Effector memory CD8-positive, alpha-beta T cell (primary cell): ENCODE measurements at places on chromosomes 13 and 19.

- no peaks in the 10 kb centered on the region for H3K36me3 ChIP-seq
- no peak overlapping the region for H3K4me3 ChIP-seq
- H3K4me1 ChIP-seq = no peaks in the 10 kb centered on the region
- peaks cover 27% of the 10 kb centered on the region for H3K27me3 ChIP-seq
- no peak for DNase-seq
- H3K27ac ChIP-seq = no peak overlapping the region
These were observed 214.2 kb downstream of the DNAJC15 start for GRCh38 chr13:43237616-43238015.

DNA sequence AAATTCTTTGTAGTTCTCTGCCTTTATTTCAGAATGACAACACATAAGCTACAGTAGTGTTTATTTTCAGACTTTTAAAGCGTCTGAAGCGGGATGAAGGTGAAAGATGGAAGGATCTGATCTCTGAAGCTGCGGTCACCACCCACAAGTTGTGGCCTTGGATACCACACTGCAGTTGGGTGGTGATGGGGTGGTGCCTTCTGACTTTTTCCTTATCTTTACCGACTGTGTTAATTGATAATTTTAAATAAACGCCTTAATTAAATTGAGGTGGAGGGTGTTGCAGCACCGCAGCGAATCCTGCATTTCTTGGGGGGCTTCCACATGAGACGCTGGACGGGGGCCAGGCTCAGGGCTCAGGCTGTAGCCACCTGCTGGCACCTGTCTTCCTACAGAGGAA, 1.3 kb downstream of the TFDP1 start:
- no peak overlapping the region for H3K27ac ChIP-seq
- no peaks in the 10 kb centered on the region for H3K27me3 ChIP-seq
- peaks cover 29% of the 10 kb centered on the region for H3K4me1 ChIP-seq
- peaks cover 27% of the 10 kb centered on the region for H3K36me3 ChIP-seq

DNA sequence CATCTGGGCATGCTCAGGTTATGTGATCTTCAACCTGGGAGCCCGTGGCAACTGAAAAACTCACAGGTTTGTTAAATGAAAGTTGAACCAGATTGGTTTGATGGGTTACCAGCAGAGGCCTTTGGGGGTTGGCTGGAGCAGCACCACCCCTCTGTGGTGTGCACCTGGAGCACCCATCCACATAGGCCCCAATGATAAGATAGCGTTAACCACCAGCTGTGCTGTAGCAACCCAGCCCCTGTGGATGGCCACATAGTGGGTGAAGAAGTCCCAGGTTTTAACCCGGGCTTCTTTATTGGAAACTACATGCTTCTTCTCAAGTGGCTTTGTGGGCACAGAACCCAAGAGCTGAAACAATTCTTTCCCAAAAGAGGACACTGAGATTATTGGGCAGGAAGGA, 22.6 kb upstream of the MTIF3 start:
- H3K4me3 ChIP-seq = no peak overlapping the region
- no peak for DNase-seq
- H3K27me3 ChIP-seq = no peaks in the 10 kb centered on the region
- no peaks in the 10 kb centered on the region for H3K36me3 ChIP-seq

DNA sequence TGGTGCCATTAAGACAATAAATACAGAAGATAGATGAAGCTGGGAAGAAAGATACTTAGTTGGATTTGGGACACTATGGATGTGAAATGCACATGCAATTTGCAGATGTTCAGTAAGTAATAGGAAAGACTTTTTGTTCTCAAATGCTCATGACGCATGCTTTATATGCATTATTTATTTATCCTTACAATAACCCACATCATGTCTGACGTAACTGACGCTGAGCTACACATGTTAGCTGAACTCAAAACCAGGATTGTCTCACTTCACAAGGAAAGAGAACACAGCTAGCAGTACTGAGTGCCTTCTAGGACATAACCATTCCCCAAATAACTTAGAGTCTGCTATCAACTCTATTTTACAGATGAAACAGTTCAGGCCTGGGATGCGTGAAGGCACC, 463.4 kb downstream of the FGF9 start:
- no peak for DNase-seq
- H3K36me3 ChIP-seq = no peaks in the 10 kb centered on the region
- no peak overlapping the region for H3K4me3 ChIP-seq
- H3K4me1 ChIP-seq = no peaks in the 10 kb centered on the region
- no peak overlapping the region for H3K27ac ChIP-seq

DNA sequence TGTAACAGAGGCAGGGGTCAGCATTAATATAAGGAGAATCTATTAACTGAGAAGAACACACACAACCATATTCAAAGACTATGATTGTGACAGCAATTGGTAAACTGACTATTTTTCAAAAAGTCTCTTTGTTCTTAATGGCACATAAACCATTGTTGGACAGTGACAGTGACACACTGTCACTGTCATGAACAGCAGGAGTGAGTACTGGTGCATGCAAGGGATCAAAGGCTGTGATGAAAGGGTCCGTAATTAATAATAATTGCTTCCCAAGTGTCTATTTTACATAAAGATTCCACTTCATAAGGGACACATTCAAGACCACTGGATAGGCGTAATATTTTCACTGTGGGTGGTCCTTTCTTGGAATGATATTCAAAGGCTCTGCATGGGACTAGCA, 50.7 kb downstream of the LHFPL6 start:
- H3K4me1 ChIP-seq = no peaks in the 10 kb centered on the region
- peaks cover 6% of the 10 kb centered on the region for H3K27me3 ChIP-seq
- no peaks in the 10 kb centered on the region for H3K36me3 ChIP-seq
- no peak for DNase-seq
- H3K4me3 ChIP-seq = no peak overlapping the region
- no peak overlapping the region for H3K27ac ChIP-seq

DNA sequence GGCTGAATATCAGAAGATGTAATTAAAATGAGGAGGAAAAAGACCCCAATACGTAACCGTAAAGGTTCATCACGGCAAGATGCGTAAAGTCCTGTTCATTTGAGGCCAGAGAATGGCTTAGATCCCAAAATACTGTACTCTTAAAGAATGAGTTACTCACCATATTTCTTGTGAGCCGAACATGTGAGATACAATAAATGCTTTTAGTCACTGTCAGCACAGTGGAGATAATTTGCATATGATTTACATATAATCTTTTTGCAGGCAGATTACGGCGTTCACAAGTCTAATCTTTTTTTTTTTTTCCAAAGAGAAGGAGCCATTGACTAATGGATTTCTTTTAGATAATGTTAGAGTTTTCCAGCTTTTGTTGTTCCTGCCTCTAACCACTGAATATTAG, 28.4 kb downstream of the AMER2 start:
- no peak overlapping the region for H3K27ac ChIP-seq
- no peaks in the 10 kb centered on the region for H3K4me1 ChIP-seq
- no peak for DNase-seq
- no peak overlapping the region for H3K4me3 ChIP-seq
- H3K27me3 ChIP-seq = peaks cover 18% of the 10 kb centered on the region

GRCh38 chr13:33349288-33349985, 63.9 kb upstream of the STARD13 start:
- no peak for DNase-seq
- H3K4me1 ChIP-seq = peaks cover 4% of the 10 kb centered on the region
- H3K4me3 ChIP-seq = no peak overlapping the region
- H3K27me3 ChIP-seq = peaks cover 45% of the 10 kb centered on the region

GRCh38 chr13:24224232-24224680, 63.7 kb downstream of the SPATA13 start:
- H3K36me3 ChIP-seq = no peaks in the 10 kb centered on the region
- H3K4me3 ChIP-seq = peak overlapping the region; percentile 87
- no peaks in the 10 kb centered on the region for H3K27me3 ChIP-seq
- H3K27ac ChIP-seq = peak overlapping the region; percentile 91

- DNase-seq = no peak
- no peak overlapping the region for H3K4me3 ChIP-seq
- peaks cover 8% of the 10 kb centered on the region for H3K36me3 ChIP-seq
These were observed 37.1 kb downstream of the PCCA start for GRCh38 chr13:100125946-100126345.

- H3K27ac ChIP-seq = no peak overlapping the region
- H3K27me3 ChIP-seq = no peaks in the 10 kb centered on the region
- H3K36me3 ChIP-seq = no peaks in the 10 kb centered on the region
- H3K4me1 ChIP-seq = peaks cover 15% of the 10 kb centered on the region
- no peak overlapping the region for H3K4me3 ChIP-seq
- no peak for DNase-seq
These were observed 498.6 kb downstream of the FGF9 start for GRCh38 chr13:22169473-22169872.

DNA sequence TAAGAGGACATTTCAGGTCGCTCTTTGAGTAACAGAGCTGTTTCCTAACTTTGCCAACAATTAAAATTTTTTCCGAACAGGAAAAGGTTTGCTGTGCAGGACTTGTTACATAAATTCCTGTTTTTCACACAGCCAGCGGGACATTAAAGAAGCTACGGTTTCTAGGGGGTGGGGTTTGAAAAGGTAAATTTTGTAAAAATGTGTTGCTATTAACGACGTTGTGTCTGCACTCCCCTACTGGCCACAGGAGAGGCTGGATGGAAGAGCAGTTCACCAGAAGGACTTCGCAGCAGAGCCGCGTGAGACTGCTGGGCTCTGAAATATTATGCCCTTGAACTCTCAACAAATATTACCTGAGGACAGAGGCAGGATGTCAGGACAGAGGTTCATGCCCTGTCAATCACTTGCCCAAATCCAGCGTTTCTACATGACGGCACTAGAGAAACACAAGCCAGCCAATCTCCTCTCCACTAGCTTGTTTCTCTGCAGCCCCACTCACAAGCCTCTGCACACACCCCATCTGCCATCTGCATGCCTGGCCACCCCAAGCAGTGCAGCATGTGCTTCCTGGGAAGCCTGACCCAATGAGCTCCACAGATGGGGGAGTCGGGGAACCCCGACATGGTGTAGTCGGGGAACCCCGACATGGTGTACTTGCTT, 102.0 kb downstream of the FOXO1 start:
- H3K4me1 ChIP-seq = peaks cover 56% of the 10 kb centered on the region
- H3K27me3 ChIP-seq = no peaks in the 10 kb centered on the region
- peak overlapping the region; percentile 44 for H3K4me3 ChIP-seq

DNA sequence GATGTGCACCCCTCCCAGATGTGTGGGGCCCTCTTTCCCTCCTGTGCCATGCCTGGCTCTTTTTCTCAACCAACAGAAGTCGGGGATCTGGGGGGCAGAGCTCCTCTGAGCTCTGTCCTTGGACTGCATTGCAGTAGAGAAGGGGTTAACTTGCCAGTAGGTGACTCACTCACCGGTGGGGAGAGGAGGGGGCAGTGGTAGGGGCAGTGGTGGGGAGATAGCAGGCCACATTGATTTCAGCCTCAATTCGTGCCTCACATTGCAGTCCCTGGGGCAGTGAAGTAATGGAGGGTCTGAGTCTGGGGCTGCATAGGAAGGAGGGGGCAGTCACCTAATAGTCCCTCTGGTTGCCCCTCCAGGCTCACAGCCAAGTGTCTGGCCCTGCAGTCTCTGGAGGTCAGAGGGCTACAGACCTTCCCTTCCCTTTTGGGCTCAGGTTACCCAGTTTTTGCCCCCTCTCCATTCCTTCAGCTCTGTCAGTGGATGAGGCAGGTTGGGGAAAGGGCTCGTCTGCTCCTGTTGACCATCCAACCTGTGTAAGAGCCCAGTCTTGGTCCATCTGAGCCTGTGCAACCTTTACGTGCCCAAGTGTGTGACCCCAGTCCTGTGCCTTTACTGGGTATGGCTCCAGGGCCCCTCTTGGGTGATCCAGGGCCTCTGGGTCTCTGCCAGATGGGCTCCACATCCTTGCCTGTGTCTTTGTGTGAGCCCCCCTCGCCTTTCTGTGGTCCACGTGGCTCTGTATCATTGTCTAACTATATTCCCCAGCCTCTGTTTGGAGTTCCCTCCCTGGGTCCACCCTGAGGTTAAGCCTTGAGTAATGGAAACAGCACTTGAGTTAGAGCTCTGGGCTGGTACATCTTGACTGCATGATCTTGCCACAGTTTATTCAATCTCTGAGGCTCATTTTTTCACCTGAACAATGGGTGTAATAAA, 13.0 kb downstream of the CIC start:
- H3K4me1 ChIP-seq = peaks cover 45% of the 10 kb centered on the region
- DNase-seq = no peak
- peak overlapping the region; percentile 85 for H3K4me3 ChIP-seq
- no peak overlapping the region for H3K27ac ChIP-seq
- peaks cover 39% of the 10 kb centered on the region for H3K36me3 ChIP-seq

DNA sequence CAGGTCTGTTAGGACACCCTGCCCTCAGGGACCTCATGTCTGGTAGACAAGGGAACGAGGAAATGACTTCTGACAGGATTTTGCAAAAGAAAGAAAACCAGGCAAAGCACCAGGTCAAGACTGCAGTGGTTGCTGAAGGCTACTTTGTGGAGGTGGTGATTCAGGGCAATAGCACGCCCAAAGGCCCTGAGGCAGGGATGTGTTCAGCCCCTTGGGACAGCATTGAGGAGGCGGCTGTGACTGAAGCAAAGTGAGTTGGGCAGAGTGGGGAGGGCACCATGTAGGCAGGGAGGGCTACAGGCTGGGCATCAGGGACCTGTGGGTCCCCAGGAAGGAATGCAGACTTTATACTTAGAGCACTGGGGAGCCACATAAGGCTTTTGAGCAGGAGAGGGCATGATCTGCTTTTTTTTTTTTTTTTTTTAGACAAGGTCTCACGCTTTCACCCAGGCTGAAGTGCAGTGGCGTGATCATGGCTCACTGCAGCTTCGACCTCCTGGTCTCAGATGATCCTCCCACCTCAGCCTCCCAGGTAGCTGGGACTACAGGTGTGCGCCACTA, 10.8 kb upstream of the HOMER3 start:
- H3K4me1 ChIP-seq = no peaks in the 10 kb centered on the region
- no peak overlapping the region for H3K4me3 ChIP-seq
- peak overlapping the region; percentile 71 for H3K27ac ChIP-seq
- H3K36me3 ChIP-seq = peaks cover 3% of the 10 kb centered on the region
- no peak for DNase-seq

- peaks cover 22% of the 10 kb centered on the region for H3K27me3 ChIP-seq
- H3K27ac ChIP-seq = no peak overlapping the region
- H3K36me3 ChIP-seq = no peaks in the 10 kb centered on the region
- DNase-seq = no peak
- H3K4me3 ChIP-seq = no peak overlapping the region
These were observed 209.7 kb downstream of the LACC1 start for GRCh38 chr13:44089452-44089851.

GRCh38 chr19:19636573-19637185, 6.8 kb downstream of the GMIP start:
- H3K27ac ChIP-seq = no peak overlapping the region
- no peak for DNase-seq
- peaks cover 91% of the 10 kb centered on the region for H3K36me3 ChIP-seq
